Breast epithelium (tissue), 4 donors: ENCODE measurements at places on chromosomes 2 and 18. TPM values are rescaled to one million over a fixed set of nuclear protein-coding genes. Genes with fewer than 3 reads are reported as not detected.

GRCh38 chr2:102269200-102269524 lies 42.2 kb upstream of the IL1RL1 start:
- H3K27me3 ChIP-seq: no peaks in the 10 kb centered on the region
- no peaks in the 10 kb centered on the region for H3K4me1 ChIP-seq
- no peak for DNase-seq
- no peak overlapping the region for H3K27ac ChIP-seq
- no peak overlapping the region for H3K4me3 ChIP-seq

DNA sequence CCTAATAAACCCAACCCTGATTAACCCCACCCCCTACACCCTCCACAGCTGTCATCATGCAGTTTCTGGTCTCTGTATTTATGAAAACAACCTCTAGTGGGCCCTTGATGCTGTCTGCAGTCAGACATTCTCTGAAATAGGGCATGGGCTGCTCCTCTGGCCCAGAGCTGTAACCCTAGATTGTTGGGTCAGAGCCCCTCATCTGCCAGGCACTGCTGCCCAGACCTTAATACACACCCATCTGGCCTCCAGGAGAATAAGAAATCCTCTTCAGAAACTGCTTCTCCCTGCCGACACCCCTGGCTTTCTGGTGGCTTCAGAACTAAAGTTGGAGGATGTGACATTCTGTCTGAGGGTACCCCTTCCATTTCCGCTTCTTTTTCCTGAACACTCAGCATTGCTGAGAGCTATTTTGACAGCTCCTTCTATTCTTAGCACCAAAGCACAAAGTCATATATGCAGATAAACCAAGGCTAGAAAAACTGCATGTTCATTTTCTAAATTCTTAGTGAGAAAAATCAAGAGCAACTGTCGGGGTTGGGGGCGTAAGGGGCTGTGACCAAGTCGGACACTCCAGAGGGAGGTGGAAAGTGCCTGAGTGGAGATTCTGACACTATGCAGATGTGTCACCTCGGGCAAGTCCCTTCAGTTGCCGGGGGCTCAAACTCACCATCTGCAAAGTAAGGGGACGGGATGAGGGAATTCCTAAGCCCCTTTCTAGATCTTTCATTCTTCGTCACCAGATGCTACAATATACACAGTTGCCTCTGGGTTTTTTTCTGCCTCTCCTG lies 28.7 kb downstream of the SRSF7 start:
- no peak overlapping the region for H3K4me3 ChIP-seq
- no peak overlapping the region for H3K27ac ChIP-seq
- no peaks in the 10 kb centered on the region for H3K4me1 ChIP-seq
- no peaks in the 10 kb centered on the region for H3K27me3 ChIP-seq
- H3K36me3 ChIP-seq: no peaks in the 10 kb centered on the region

GRCh38 chr18:77853859-77854258 lies 604.2 kb downstream of the GALR1 start:
- no peaks in the 10 kb centered on the region for H3K36me3 ChIP-seq
- no peak overlapping the region for H3K4me3 ChIP-seq
- DNase-seq: no peak
- no peak overlapping the region for H3K27ac ChIP-seq
- peaks cover 18% of the 10 kb centered on the region for H3K27me3 ChIP-seq

CLEC4F gene
- total RNA-seq: 0.88 TPM

HTR2B gene
- total RNA-seq: 0.98 TPM

DCDC2C gene
- 0.59 TPM for total RNA-seq

PPP1R1C gene
- total RNA-seq: 0.59 TPM

GRCh38 chr2:138779406-138779780 lies 797 bp downstream of the NXPH2 start:
- H3K4me3 ChIP-seq: peak overlapping the region; percentile 45
- no peaks in the 10 kb centered on the region for H3K4me1 ChIP-seq
- no peaks in the 10 kb centered on the region for H3K36me3 ChIP-seq
- peaks cover 48% of the 10 kb centered on the region for H3K27me3 ChIP-seq

- no peak overlapping the region for H3K4me3 ChIP-seq
- no peaks in the 10 kb centered on the region for H3K4me1 ChIP-seq
- no peak for DNase-seq
- no peaks in the 10 kb centered on the region for H3K27me3 ChIP-seq
- H3K27ac ChIP-seq: no peak overlapping the region
- no peaks in the 10 kb centered on the region for H3K36me3 ChIP-seq
Measured at GRCh38 chr18:3852321-3852720, 402.3 kb downstream of the TGIF1 start.

DNA sequence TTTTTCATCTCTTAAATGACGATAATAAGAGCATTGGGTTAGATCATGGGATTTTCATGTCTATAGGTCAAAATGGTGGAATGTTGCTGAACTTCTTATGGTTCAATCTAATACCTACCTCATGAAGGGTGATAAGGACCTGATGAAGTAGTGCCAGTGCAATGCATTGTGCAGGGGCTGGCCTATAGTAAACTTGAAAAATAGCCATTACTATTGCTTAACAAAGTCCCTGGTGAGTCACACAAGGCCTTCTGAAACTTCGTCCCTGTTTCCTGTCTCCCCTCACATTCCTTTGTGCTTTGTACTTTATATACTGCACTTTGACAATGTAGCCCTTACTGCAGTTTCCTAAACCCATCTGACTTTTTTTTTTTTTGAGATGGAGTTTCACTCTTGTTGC lies 515.9 kb downstream of the SLC4A3 start:
- no peaks in the 10 kb centered on the region for H3K4me1 ChIP-seq
- no peak for DNase-seq
- H3K27me3 ChIP-seq: no peaks in the 10 kb centered on the region
- no peak overlapping the region for H3K4me3 ChIP-seq

- no peak overlapping the region for H3K4me3 ChIP-seq
- H3K27me3 ChIP-seq: no peaks in the 10 kb centered on the region
Measured at GRCh38 chr18:25247725-25248124, 104.2 kb downstream of the ZNF521 start.

DNA sequence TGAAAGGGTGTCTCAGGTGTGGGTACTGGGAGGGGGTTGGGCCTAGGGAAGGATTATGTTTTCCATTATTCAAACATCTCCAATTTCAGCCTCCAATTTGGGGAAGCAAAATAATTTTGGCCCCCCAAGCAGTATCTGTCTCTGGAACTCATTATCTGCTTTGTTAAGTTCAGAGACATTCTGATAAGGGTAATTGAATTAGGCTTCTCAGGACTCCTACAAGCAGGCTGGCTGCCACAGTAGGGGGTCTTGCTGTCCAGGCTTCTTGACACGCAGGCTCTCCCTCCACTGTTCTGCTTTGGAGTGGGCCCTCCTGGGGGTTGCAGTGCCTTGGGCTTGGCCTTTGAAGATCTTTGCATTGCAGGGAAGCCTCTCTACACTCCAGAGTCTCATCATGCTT lies 108.1 kb upstream of the SIX2 start:
- no peak overlapping the region for H3K27ac ChIP-seq
- no peaks in the 10 kb centered on the region for H3K36me3 ChIP-seq
- DNase-seq: no peak
- no peaks in the 10 kb centered on the region for H3K4me1 ChIP-seq
- no peak overlapping the region for H3K4me3 ChIP-seq
- H3K27me3 ChIP-seq: no peaks in the 10 kb centered on the region

DNA sequence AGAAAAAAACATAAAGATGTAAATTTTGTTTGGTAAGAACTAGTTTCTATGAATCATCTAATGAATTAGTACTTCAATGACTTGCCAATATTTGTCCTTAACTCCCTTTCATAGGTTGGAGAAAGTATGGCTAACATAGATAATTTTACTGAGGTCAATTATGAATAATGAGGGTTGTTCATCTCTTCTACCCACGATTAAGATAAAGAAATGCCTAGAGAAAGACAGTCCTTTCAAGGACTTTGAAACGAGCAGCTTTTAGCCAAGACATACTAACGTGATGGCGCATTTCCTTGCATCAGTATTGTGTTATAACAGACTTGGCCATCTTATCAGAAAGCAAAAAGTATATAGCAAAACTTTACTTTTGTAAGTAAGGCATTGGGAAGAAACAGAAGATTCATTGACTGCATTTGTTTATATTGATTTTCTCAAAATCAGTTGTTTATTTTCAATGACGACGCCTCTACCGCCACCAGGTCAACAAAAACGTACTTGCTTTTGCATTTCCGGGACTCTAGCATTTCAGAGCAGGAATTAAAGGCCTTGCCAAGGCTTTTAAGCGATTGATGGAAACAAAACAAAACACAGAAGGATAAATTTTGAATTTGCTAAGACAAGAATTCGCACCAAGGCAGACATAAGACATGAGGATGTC lies 961 bp downstream of the RBM43 start:
- H3K4me1 ChIP-seq: no peaks in the 10 kb centered on the region
- peak overlapping the region; percentile 93 for H3K4me3 ChIP-seq
- H3K36me3 ChIP-seq: no peaks in the 10 kb centered on the region
- peak overlapping the region; percentile 96 for H3K27ac ChIP-seq
- DNase-seq: no peak
- no peaks in the 10 kb centered on the region for H3K27me3 ChIP-seq

DNA sequence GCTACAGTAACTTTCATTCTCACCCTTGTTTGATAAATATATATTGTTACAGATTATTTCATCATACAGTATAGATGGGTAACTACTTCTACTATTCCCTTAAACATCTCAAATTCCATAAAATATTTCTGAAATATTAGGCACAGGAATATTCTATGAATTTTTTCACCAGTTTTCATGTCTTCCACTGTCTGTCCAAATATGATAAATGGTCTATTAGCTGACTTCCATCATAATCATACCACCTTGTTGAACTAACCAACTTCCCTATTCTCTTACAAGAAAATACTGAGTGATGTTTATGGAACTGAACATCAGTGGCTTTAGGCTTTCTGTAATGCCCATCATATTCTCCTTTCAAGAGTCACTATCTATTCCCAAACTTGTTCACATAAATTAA lies 82.4 kb downstream of the TRAPPC8 start:
- no peak for DNase-seq
- peaks cover 10% of the 10 kb centered on the region for H3K36me3 ChIP-seq

DNAH6 gene
- 4.1 TPM for total RNA-seq

THAP4 gene
- 38.1 TPM for total RNA-seq

GRCh38 chr18:78927156-78927555 lies 52.5 kb upstream of the SALL3 start:
- no peaks in the 10 kb centered on the region for H3K4me1 ChIP-seq
- H3K27me3 ChIP-seq: no peaks in the 10 kb centered on the region
- H3K27ac ChIP-seq: no peak overlapping the region
- DNase-seq: no peak
- no peak overlapping the region for H3K4me3 ChIP-seq

DNA sequence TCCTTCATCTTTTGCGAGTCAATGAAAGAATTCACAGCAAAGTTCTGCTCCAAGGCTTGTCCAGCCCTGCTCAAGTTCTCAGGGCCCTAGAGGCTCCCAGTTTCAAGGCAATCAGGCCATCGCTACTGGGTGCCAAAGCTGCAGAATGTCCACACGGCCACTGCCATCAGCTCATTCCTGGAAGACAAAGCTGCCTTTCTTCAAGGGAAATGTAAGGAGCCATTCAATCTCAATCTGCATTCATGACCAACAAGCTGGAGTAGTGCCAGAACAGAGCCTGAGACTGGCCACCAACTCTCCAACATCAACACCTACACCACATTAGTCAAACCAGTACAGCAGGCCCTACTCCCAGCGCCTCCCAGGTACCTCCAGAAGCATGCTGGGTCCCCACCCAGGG lies 202.2 kb downstream of the TCF4 start:
- no peaks in the 10 kb centered on the region for H3K36me3 ChIP-seq
- no peaks in the 10 kb centered on the region for H3K4me1 ChIP-seq
- H3K27ac ChIP-seq: no peak overlapping the region
- no peak for DNase-seq

- H3K27ac ChIP-seq: no peak overlapping the region
- H3K4me3 ChIP-seq: no peak overlapping the region
- peaks cover 7% of the 10 kb centered on the region for H3K4me1 ChIP-seq
- H3K27me3 ChIP-seq: no peaks in the 10 kb centered on the region
Measured at GRCh38 chr2:200337621-200338020, 31.1 kb downstream of the SPATS2L start.

- H3K36me3 ChIP-seq: no peaks in the 10 kb centered on the region
- no peak overlapping the region for H3K27ac ChIP-seq
- H3K4me3 ChIP-seq: no peak overlapping the region
- no peak for DNase-seq
- H3K4me1 ChIP-seq: no peaks in the 10 kb centered on the region
Measured at GRCh38 chr2:72781480-72781879, 44.4 kb downstream of the EXOC6B start.

DNA sequence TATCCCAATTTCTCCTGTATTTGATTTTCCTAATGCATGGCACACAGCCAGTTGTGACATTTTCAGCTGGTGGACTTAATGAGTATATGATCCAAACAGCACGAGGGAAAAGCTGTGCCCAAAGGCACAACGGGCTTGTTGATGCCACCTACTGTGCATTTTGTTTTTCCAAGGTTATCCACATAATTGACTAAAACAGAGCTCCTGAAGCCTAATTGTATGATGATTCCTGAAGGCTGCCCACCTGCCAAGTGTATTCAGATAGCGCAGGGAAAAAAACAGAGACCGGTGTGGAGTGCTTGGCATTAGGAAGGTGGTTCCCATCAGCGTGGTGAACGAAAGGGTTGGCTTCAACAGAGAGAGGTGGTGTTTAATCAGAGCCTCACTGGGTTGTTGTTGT lies 14.9 kb downstream of the RBMS1 start:
- H3K4me1 ChIP-seq: no peaks in the 10 kb centered on the region
- H3K27ac ChIP-seq: no peak overlapping the region
- H3K36me3 ChIP-seq: no peaks in the 10 kb centered on the region
- H3K27me3 ChIP-seq: no peaks in the 10 kb centered on the region

DNA sequence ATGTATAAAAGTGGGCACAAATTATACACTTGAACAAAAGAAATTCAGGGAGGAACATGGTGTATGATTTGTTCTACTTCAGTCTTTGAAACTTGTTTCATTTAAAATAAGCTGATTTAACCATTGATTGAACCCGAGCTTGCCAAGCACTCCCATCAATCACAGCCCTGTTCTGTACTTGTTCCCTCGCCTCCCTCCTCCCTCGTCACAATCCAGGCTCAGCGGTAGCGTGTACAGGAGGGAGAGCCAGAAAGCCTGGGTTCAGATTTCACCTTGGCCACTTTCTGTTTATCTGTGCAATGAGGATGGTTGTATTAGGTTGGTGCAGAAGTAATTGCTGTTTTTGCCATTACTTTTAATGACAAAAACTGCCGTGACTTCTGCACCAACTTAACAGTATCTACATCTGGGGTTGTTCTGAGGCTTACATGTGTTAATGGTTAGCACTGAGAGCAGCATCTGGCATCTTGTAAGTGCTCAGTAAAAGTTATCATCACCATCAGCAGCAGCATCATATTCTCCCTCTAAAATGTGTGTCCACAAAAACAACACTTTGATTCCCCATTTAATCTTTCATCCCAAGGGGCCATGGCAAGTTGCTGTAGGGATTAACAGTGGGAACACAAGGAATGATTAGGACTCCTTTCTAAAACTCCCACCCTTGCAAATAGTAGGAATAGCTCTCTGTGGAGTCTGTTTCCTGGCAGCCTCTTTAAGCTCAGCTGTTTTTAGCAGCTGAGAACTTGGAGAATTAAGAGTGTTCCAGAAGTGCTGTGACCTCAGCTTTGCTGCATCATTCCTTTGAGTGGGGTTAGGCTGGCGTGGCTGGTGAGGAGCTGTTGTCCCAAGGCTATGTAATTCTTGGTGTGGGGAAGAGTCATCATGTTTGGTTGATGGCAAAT lies 4.7 kb downstream of the DPYSL5 start:
- DNase-seq: no peak
- H3K4me3 ChIP-seq: no peak overlapping the region
- peaks cover 19% of the 10 kb centered on the region for H3K4me1 ChIP-seq
- peaks cover 21% of the 10 kb centered on the region for H3K27me3 ChIP-seq
